Activated CD4-positive, alpha-beta memory T cell treated with anti-CD3 and anti-CD28 coated beads, Interleukin-2, amount 10 ng/mL, durations not matched to agents 7 days and 5 days (primary cell): ENCODE measurements at places on chromosomes 6 and 20. TPM values are rescaled to one million over a fixed set of nuclear protein-coding genes. Genes with fewer than 3 reads are reported as not detected.
A peak's percentile ranks its signal among the peaks of the same experiment; 100 is the strongest.

The PROCR gene
- total RNA-seq, result 0.88 TPM

The CCN2 gene
- total RNA-seq, result not detected

The PRKN gene
- total RNA-seq, result 0.43 TPM

The THBS2 gene
- total RNA-seq, result not detected

The DYNLT1 gene
- total RNA-seq, result 130 TPM

The TMEM242 gene
- 10.1 TPM for total RNA-seq

The BANF2 gene
- total RNA-seq, result not detected

The SLC52A3 gene
- total RNA-seq, result not detected

The NR2E1 gene
- not detected for total RNA-seq

- DNase-seq, result no peak
Observed at GRCh38 chr20:62817975-62818591, 1.2 kb downstream of the COL9A3 start.

DNA sequence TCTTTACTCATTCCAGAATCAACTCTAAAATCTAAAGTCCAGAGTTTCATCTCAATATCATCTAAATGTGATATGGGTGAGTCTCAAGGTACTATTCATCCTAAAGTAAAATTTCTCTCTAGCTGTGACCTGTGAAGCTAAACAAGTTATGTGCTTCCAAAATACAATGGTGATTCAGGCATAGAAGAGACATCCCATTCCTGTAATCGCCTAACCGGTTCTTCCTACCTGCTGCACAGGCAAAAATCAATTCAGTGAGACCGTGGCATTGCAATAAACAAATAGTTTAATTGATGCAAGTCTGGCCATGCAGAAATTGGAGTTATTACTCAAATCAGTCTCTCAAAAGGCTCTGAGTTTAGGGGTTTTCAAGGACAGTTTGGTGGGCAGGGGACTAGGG is 232.8 kb downstream of the UBE3D start:
- DNase-seq, result no peak

DNA sequence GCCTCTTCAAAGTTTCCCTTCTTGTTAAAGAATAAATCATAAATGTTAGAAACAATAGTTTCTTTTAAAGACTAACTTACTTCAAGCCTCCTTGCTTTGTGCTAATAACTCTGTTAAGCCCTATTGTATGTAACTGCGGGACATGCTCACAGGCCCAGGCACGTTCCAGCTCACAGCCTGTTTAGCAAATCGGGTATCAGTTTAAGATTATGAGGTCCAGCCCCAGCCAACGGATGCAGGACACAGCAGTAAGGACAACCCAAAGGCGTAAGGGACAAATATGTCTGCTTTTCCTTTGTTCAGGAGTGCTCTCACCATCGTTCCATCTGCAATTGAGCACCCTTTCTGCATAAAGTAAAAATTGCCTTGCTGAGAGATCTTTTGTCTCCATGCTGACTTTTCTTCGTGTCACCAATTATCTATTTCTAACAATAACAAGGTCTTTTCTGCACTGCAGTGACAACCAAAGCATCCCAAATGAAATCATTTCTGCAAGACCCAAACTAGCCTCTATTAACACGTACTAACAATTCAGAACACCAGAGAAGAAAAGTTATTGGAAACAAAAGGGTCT is 1.4 kb downstream of the C6orf52 start:
- no peak for DNase-seq

GRCh38 chr20:48760403-48760983 is 67.3 kb downstream of the PREX1 start:
- DNase-seq, result peak; percentile 81

- peak; percentile 17 for DNase-seq
Observed at GRCh38 chr6:63635215-63635587, 401 bp upstream of the PHF3 start.

DNA sequence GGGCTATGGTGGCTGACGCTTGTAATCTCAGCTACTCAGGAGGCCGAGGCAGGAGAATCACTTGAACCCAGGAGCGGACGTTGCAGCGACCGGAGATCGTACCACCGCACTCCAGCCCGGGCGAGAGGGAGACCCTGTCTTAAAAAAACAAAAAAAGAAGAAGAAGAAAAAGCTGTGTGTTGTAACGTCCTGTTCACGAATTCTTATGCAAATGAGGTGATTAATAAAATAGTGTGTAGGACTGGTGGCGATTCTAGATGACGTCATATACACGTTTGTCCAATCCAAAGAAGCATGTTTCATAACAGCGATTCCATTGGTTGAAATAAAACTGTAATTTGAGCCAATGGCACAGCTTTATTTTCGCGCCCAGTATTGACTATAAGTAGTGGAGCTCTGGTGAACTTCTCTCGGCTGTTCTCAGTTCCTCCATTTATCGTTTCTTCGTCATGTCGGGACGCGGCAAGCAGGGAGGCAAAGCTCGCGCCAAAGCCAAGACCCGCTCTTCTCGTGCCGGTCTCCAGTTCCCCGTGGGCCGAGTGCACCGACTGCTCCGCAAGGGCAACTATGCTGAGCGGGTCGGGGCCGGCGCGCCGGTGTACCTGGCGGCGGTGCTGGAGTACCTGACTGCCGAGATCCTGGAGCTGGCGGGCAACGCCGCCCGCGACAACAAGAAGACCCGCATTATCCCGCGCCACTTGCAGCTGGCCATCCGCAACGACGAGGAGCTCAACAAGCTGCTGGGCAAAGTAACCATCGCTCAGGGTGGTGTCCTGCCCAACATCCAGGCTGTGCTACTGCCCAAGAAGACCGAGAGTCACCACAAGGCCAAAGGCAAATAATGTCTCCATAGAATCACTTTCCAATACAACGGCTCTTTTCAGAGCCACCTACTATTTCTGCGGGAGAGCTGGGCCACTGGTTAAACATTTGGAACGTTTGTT is 47.0 kb downstream of the OR2B2 start:
- peak; percentile 85 for DNase-seq

DNA sequence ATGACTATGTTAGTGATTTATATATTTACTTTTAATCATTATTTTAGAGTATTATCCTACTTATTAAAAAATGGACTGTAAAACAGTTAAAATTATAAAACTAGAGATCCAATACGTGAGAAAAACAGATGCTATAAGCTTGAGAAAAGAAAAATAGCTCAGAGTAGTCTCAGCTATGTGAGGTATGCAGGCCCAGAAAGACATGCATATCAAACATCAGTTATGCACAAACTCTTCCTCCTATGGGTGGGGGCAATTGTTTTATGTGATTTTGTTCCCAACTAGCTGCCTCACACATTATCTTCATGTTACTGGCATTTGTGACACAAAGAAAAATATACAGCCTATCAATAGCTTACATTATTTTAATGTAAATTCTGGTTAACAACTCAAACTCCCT is 28.8 kb downstream of the RARS2 start:
- no peak for DNase-seq

DNA sequence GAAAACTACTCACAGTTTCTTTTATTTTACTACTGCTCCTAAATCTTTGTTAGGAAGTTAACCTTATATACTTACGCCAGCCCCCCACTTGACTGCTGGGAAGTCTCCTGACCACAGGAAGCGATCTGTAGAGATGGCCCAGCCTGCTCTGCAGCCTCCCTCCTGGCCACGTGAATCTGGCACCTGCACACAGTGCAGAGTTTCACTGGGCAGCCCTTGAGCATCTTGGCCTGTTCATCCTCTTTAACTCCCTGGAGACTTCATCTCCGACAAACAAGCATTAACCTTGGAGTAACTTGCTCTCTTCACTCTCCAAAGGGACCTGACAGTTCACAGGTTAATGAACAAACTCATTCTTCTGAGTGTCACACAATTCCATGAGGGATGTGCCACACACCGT is 294.1 kb downstream of the BTBD9 start:
- no peak for DNase-seq

DNA sequence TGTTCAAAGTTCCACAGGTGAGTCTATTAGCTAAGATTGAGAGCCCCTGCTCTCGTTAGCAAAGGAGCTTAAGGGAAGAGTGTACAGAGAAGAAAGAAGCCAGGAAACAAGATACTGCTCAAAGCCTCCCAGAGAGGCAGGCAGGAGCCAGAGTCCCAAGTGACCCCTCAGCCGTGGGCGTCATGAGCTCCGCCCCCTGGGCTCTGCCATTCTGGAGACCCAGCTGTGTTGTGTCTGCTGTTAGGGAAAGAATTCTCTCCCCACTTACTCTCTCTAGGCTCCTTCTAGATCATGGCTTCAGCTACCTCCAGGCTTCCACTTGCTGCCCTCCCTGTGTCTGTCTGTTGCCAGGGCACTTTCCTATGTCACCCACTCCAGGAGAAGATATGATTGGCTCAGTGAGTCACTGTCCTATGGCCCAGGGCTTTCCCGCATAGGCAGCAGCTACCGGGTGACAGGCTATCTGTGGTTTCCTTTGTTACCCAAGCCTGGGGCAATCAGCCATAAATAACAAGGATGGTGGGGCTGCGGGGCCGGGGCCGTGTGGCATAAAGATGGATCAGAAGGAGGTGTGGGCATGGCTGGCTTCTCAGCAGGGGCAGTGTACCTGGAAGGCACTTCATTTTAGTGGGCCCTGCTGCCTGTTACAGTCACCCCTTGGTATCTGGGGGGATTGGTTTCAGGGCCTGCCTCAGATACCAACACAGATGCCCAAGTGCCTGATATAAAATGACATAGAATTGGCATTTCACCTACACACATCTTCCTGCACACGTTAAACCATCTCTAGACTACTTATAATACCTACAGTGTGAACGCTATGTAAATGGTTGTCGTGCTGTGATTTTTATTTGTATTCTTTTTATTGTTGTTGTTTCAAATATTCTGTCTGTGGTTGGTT is 118.9 kb downstream of the ARMC2 start:
- peak; percentile 40 for DNase-seq

DNA sequence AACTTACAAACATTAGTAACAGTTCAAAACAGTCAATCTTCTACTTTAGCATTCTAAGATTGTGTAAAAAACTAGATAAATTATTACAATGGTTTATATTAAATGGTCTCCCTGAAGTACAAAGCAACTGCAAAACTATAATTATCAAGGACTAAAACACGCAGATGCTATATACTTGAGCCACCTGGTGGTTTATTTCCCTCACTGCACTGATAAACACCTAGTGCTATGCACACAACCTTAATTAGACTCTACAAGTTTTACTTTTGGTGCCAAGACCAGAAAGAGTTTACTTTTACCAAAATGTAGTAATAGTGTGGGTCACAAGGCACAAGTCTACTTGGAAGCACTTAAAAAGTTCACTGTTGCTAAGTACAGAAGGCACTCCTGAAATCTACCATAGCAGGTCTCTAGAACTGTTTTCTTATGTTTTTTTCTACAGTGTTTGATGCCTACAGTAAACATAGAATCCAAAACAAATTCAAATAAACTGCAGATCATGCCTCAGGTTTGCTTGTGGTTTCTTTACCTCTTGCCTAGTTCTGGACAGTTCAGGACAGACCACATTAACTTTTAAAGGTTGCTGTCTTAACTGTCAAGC is 49.2 kb downstream of the GMDS start:
- DNase-seq, result no peak

DNA sequence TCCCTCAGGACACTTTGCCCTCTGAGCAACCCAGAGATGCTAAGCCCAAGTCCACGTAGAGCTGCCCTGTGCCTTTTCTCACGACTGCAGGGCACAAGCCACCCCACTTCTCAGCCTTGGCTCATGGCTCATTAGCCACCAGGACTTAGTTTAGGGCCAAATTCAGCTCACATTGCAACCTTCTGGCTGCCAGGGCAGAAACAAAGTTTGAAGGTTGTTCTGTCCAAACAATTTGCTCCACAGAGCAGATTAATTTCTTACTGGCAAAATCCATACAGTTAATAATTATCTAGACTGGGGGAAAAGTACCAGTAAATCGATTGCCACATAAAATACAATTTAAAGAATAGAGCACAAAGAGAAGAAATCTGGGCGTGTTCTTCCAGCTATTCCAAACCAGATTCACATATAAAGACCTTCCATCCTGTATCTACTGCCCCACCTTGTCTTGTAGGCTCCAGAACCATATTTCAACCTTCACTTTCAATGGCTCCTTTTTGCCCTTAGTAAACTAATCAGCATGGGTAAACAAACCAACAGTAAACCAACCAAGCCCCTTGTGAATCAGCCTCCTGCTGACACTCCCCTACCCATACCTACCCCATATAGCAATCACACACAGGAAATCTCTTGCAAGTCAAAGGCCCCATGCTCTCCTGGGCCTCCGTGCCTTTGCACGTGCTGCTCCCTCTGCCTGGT is 101.9 kb downstream of the QRSL1 start:
- no peak for DNase-seq

- no peak for DNase-seq
Observed at GRCh38 chr6:142071981-142072380, 60.7 kb upstream of the GJE1 start.

DNA sequence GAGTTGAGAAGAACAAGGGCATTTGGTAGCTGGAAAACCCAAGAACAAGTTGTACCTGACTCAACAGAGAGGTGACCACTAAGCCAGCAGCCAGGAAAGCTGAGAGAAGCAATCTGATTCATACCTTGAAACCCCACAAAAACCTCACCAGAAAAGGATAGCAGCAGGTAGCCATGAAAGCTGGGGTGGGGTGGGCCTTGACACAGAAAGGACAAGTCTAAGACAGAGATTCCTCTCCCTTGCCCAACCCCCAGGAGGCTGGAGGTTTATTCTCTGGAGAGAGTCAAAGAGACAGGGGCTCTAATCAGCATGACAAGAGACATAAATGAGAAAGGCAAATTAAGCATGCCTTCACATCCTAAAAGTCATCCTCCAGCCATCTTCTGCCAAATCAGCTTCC is 151.7 kb upstream of the DST start:
- no peak for DNase-seq

DNA sequence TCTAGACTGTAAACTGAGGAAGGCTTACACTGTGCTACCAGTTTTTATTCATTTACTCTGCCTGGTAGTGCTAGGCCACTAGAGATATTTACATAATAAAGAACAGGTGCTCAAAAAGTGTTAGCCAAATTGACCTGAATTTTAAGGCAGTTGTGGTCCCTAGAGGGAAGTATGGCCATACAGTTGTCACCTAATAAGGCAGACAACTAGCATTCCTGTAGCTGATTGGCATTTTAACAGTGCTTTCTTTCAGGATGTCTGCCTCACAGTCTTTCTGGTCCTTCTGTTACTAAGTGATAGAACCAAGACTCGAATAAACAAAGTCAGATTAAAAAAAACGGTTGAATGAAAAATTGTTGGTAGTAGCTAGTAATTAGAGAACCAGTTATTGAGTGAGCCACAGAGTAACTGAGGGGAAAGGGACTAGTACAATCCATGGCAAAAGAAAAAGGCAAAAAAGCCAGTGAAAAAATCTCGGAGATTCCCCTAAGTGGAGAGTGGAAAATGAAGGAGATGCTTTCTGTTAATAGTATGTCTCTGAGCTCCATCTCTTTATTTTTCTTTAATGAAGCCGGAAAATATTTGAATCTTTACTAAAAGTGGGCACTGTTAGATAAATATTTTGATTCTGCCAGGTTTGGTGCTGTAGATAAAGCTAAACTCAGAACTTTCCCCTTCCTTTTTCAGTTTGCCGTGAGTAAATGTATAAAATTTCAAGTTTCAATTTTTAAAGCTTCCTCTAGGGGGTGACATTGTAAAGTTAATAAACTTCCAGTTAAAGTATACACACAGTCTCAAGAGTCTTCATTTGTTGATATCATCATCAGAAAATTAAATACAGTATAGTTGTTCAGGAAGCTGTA is 9.1 kb downstream of the VTA1 start:
- no peak for DNase-seq
